Neural crest cell (in vitro differentiated cells): ENCODE measurements at places on chromosomes 6 and 20. TPM values are rescaled to one million over a fixed set of nuclear protein-coding genes. Genes with fewer than 3 reads are reported as not detected.

DNA sequence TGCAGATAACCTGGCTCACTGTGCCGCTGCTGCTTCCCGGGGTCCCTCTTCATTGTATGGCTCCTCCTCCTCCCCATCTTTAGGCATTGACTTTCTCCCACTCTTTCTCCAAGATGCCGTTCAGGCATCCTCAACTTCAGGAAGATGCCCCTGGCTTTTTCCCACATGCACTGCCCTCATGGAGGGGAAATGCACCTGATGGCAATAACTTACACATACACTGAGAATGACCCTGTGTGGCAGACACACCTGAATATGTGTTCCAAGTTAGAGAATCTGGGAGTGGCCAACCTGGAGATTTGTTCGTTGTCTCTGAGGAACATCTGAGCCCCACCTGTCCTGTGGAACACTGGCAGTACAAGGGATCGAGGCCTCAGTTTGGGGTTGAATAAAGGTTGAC is 273.9 kb upstream of the CHD6 start:
- DNase-seq = no peak

DNA sequence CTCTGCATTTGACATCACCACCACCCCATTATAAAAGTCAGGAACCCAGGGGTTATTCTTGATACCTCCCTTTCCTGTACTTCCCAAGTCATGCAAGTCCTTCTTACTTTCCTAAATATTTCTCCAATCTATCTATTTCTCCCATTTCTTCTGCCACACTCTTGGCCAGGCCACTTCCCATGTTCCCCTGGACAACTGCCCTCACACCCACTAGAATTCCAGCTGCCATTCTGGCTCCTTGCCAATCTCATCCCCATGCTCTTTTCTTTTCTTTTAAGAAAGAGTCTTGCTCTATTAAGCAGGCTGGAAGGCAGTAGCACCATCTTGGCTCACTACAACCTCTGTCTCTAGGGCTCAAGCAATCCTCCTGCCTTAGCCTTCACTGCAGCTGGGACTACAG is 15.2 kb downstream of the DEFB132 start:
- no peak for DNase-seq

- DNase-seq = no peak
These were observed 929.3 kb upstream of the MAN1A1 start for GRCh38 chr6:120278689-120279396.

DNA sequence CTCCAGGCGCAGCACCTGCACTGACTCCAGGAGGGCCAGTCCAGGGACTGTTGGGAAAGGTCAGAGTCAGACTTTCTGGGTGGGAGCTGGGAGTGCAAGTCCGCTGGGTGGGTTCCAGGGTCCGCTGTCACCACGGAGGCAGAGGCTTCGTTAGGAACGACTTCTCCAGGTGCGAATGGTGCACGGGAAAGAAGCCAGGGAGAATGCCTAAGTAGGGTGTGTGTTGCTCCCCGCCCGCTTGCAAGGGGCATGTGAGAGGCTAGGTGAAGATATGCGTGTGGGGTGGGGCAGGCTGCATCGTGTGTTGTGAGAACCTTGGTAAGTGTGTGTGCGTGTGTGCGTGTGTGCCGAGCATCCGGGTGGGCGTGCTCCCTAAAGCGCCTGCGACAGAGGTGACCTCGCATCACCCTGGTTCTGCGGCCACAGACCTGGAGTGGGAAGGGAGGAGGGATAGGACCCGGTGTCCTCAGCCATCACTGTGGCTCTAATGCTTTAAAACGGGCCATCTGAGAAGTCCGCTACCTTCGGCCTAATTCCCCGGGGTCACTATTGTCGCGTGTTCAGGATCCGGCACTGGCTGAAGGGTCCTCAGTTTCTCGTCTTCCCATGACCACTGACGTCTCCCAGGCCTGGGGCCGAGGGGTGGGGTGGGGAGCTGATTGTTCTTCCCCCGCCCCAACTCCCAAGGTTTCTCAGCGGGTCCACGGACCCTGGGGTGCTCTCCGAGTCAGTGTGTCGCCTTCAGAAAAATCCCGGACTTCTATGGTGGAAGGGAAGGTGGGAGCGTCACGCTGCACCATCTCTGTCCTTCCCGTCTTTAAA is 6.1 kb downstream of the SLC32A1 start:
- DNase-seq = no peak

- DNase-seq = no peak
These were observed 185.7 kb downstream of the SASH1 start for GRCh38 chr6:148528292-148528691.

GRCh38 chr20:62334881-62335280 is 32.1 kb downstream of the ADRM1 start:
- no peak for DNase-seq

GRCh38 chr6:15823838-15824414 is 161.1 kb upstream of the DTNBP1 start:
- no peak for DNase-seq

The TRDN gene
- not detected in 2 replicates for total RNA-seq
